ENCODE measurements at places on chromosomes 6 and 20.
A peak's percentile ranks its signal among the peaks of the same experiment; 100 is the strongest.

DNA sequence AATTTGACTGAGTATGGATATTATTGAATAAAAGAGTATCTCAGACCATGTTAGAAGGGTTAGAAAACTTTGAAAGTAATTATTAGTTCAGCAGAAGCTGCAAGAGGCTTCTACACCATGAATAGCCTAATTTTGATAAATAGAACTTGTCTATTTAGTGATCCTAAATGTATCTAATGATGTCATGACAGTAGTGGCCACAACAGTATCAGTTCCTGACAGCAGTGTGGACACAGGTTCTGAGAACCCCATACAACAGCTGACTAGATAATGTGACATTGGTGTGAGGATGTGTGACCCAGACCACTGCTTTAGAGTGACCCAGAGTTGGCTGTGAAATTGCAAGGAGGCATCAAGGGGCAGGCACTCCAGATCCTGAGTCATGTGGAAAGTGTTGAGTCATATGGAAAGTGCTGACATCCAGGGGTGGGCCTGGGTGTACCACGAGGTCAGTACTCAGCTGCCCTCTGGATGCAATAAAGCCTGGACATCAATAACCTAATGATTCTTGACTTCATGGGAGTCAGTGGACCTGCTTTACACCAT lies 754.7 kb downstream of the DHX35 start:
- H3K4me1 ChIP-seq: no peaks in the 10 kb centered on the region
- H3K27ac ChIP-seq: no peak overlapping the region
- H3K4me3 ChIP-seq: no peak overlapping the region
- no peak for DNase-seq
- H3K27me3 ChIP-seq: no peaks in the 10 kb centered on the region
- no peaks in the 10 kb centered on the region for H3K36me3 ChIP-seq

DNA sequence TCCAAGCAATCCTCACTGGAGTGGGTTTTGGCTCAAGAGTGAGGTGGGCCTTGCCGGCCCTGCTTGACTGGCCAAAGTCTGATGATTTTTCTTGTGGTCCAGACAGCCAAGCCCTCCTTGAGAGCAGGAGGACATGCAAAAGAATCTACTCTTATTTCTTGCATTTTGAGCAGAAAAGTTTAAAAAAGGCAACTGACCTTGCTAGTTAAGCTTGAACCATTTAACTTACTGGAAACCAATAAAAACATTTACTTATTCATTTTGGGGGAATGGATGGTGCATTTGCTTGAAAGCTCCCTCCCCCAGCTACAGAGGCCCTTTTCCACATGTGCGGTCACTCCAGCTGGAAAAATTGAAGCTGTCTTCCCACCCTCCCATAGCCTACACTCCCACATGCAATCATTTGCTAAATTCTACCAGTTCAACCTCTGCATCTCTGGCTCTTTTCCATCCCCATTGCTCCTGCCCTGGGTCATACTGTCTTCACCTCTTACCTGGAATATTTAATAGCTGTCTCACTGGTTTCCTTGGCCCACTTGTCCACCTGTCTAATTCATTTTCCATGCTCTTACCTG lies 527.9 kb downstream of the DHX35 start:
- H3K36me3 ChIP-seq: no peaks in the 10 kb centered on the region
- no peak for DNase-seq
- no peak overlapping the region for H3K27ac ChIP-seq
- H3K27me3 ChIP-seq: no peaks in the 10 kb centered on the region
- no peaks in the 10 kb centered on the region for H3K4me1 ChIP-seq
- no peak overlapping the region for H3K4me3 ChIP-seq

DNA sequence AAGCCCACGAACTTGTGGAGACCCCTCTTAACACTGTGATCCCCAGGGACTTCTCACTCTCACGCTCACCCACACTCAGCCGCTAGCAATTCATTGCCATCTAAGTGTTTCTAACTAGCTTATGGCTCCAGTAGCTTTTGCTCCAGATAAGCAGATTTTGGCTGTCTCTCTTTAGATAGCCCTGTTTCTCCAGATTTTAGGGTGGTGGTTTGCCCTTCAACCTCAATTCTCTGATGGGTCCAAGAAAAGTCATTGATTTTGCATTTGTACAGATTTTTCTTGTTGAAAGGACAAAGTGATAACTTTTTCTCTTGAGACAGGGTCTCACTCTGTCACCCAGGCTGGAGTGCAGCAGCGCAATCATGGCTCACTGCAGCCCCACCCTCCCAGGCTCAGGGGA lies 41.2 kb downstream of the NR2E1 start:
- DNase-seq: no peak
- no peaks in the 10 kb centered on the region for H3K36me3 ChIP-seq
- no peaks in the 10 kb centered on the region for H3K27me3 ChIP-seq
- H3K4me1 ChIP-seq: no peaks in the 10 kb centered on the region

DNA sequence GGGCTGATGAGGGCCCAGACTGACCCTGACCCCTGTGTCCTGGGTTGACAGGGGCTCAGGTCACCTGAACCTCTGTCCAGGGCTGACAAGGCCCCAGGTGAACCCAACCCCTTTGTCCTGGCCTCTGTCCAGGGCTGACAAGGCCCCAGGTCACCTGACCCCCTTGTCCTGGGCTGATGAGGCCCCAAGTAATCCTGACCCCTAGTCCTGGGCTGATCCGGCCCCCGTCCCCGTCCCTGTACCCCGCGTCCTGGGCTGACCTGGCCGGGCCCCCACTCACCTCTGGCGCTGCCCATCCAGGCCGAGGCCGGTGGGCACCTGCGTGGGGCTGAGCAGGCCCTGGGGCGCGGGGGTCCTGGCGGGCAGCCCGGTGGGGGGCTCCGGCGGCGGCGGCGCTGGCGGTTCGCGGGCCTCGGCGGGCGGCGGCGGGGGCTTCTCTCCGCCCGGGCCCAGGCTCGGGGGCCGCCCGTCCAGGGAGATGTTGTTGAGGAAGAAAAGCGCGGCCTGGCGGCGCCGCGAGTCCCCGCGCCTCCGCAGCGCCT lies 379 bp downstream of the CABLES2 start:
- H3K36me3 ChIP-seq: no peaks in the 10 kb centered on the region
- H3K4me3 ChIP-seq: peak overlapping the region; percentile 54
- no peak for DNase-seq
- H3K27me3 ChIP-seq: no peaks in the 10 kb centered on the region
- no peaks in the 10 kb centered on the region for H3K4me1 ChIP-seq

DNA sequence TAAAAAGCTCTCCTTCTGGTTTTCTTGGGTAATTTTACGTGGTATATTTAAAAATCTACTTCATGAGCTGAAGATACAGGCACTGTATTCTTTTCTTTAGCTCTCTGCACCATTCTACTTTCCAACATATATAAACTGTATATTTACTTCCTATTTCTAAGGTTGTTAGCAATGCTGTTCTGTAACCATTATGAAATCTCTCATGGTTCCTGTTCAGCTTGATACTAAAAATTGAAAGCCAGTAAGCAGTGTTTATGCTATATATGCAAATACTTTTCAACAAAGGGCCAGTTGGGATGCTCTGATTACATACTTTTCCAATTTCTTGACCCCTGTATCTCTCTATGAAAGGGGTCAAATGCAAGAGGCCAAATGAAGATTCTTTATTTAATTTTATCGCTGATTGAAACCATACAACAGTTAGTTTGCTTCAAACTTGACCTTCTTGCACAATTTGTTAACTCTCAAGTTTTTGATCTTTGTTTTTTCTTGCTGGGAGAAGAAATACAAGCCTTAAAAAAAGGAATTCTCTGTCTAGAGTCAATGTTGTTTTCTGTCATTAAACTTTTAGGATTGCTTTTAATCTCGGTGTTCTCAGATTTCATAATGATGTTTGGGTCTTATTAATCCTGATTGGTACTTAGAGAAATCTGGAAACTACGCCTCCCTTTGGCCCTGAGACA lies 223.2 kb downstream of the PRL start:
- H3K4me3 ChIP-seq: no peak overlapping the region
- H3K36me3 ChIP-seq: no peaks in the 10 kb centered on the region
- H3K27me3 ChIP-seq: no peaks in the 10 kb centered on the region
- H3K27ac ChIP-seq: no peak overlapping the region
- DNase-seq: no peak

- no peaks in the 10 kb centered on the region for H3K27me3 ChIP-seq
- no peak for DNase-seq
- no peak overlapping the region for H3K27ac ChIP-seq
- no peaks in the 10 kb centered on the region for H3K4me1 ChIP-seq
- H3K4me3 ChIP-seq: peak overlapping the region; percentile 60
These were observed 567 bp upstream of the SLC18B1 start for GRCh38 chr6:132798869-132799538.

DNA sequence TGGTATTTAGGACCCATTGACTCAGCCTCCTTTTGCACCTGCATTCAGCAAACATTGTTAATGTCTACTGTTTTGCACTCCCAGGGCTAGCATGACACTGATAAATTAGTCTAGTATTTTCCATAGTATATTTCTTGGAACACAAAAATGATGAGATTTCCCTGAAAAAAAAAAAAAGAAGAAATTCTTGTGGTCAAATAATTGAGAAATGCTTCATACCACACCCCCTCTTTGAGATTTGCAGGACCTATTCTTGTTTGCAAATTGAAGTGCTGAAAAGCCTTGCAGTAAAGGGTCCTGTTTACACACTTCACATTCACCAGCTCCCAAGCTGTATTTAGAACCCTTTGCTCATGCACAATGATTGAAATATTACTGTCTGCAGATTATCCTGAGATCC lies 36.3 kb upstream of the CLIC5 start:
- H3K36me3 ChIP-seq: no peaks in the 10 kb centered on the region
- no peak overlapping the region for H3K27ac ChIP-seq
- H3K27me3 ChIP-seq: no peaks in the 10 kb centered on the region
- DNase-seq: no peak
- H3K4me3 ChIP-seq: no peak overlapping the region
- H3K4me1 ChIP-seq: no peaks in the 10 kb centered on the region

DNA sequence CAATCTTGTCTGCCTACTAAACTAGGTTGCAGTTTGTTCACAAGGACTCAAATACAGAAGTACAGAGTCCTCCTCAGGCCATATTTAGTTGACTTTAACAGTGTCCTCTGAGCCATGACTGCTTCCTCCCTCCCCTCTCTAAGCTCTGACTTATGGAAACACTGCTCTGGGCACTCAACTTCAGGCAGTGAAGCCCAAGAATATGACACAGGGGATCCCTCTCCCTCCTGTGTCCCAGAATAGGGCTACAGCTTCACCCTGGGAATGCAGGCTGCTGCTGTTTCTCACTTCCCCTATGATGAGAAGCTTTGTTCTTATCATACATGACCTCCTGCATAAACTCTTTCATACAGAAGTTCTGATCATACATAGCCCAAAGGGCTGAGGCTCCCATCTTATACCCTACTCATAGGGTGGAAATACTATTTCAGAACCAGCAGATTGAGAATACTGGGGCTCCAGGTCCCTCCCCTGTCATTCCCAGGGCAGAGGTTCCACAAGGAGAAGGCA lies 97.3 kb upstream of the UST start:
- no peaks in the 10 kb centered on the region for H3K36me3 ChIP-seq
- no peak overlapping the region for H3K4me3 ChIP-seq

DNA sequence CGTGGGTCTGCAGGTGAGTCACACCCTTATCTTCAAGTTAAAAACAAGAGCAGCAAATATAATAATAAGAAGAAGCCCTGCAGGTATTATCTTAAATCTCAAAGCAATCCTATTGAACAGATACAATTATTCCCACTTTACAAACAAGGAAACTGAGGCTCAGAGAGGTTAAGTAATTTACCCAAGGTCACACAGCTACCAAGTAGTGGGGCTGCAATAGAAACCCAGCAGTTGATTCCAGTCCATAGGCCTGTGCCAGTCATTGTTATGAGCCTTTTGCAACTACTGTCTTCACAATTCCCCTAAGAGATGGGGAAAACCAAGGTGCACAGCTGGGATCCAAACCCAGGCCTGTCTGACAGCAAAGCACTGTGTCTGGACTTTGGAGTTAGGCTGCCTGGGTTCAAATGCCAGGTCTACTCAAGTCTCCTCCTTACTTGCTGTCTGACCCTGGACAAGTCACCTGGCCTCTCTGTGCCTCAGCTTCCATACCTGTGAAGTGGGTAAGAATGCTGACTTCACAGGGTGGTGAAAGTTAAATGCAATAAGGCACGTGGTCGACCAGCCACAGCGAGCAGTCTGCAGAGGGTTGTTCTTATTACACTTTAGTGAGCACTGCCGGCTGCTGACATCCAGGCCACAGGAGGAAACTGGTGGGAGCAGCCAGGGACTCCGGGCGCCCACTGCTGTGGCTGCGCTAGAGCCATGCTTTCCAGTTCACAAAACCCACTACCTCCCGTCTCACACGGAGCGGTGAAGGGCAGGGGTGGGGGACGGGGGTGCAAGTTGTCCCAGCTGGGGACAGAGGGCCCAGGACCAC lies 6.1 kb downstream of the MYL9 start:
- H3K36me3 ChIP-seq: 0 out of 2 replicates have a peak, but pooled peaks cover 3% of the 10 kb centered on the region
- H3K4me1 ChIP-seq: peaks cover 9% of the 10 kb centered on the region
- H3K27me3 ChIP-seq: no peaks in the 10 kb centered on the region
- no peak for DNase-seq

GRCh38 chr20:20488388-20488787 lies 120.5 kb downstream of the INSM1 start:
- no peaks in the 10 kb centered on the region for H3K36me3 ChIP-seq
- no peaks in the 10 kb centered on the region for H3K27me3 ChIP-seq
- peaks cover 3% of the 10 kb centered on the region for H3K4me1 ChIP-seq

DNA sequence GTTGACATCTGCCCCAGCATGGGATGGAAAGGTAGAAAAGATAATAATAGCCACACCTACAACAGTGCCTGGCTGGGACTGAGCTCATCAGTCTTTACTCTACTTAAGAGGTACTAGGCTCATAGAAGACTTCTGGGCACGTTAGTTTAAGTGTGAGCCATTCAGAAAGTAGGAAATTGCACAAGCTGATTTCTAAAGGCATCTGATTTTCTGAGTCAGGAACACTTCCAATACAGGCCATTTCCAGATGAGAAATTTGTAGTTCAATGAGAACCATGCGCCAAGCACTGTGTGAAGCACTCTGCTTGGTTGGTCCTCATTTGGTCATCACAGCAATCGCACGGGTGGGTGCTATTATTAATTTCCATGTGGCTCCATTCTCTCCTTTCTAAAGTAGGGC lies 42.3 kb downstream of the MOCS1 start:
- no peak overlapping the region for H3K27ac ChIP-seq
- no peaks in the 10 kb centered on the region for H3K4me1 ChIP-seq
- H3K36me3 ChIP-seq: no peaks in the 10 kb centered on the region
- no peak overlapping the region for H3K4me3 ChIP-seq

- H3K27ac ChIP-seq: no peak overlapping the region
- no peak overlapping the region for H3K4me3 ChIP-seq
- H3K27me3 ChIP-seq: no peaks in the 10 kb centered on the region
- H3K4me1 ChIP-seq: no peaks in the 10 kb centered on the region
These were observed 280.6 kb downstream of the KHDC1L start for GRCh38 chr6:72944660-72945059.

DNA sequence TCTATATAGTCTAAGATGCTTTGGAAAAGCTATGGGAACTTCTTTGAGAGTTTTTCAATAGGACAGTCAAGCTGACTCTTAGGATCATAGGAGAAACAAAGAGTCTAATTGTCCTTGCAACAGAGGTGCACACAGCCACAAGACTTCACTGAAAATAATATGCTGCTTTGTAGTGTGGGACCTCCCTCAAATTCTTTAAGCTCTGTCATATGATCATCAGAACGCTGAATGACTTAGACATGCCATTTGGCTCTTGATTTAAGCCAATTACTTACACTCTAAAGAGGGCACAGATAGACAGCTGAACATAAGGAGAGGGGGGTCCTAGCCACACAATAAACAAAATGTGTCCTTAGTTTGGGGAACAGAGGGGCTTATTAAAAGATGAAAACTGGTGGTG lies 818.7 kb upstream of the GJE1 start:
- no peaks in the 10 kb centered on the region for H3K27me3 ChIP-seq
- no peak overlapping the region for H3K4me3 ChIP-seq
- no peak for DNase-seq
- no peaks in the 10 kb centered on the region for H3K4me1 ChIP-seq
- no peaks in the 10 kb centered on the region for H3K36me3 ChIP-seq

- no peak overlapping the region for H3K27ac ChIP-seq
- no peak overlapping the region for H3K4me3 ChIP-seq
- H3K4me1 ChIP-seq: no peaks in the 10 kb centered on the region
- H3K27me3 ChIP-seq: no peaks in the 10 kb centered on the region
These were observed 214.2 kb upstream of the QKI start for GRCh38 chr6:163200289-163200688.
